ENCODE measurements at places on chromosomes 12 and 14. TPM values are rescaled to one million over a fixed set of nuclear protein-coding genes. Genes with fewer than 3 reads are reported as not detected.

SLC25A47 gene
- total RNA-seq, result 1.6 TPM

COCH gene
- total RNA-seq, result 3.3 TPM

LRRC43 gene
- total RNA-seq, result 1.7 TPM

KRT4 gene
- total RNA-seq, result 8.7 TPM

AACS gene
- 20.6 TPM for total RNA-seq

KIF26A gene
- total RNA-seq, result 5.0 TPM

MUCL1 gene
- total RNA-seq, result not detected

LRRC10 gene
- not detected for total RNA-seq

JPH4 gene
- total RNA-seq, result 2.7 TPM

- no peak for DNase-seq
- H3K4me3 ChIP-seq, result no peak overlapping the region
- no peaks in the 10 kb centered on the region for H3K27me3 ChIP-seq
- no peaks in the 10 kb centered on the region for H3K36me3 ChIP-seq
These were observed 16.2 kb downstream of the FBXO33 start for GRCh38 chr14:39416072-39416471.

DNA sequence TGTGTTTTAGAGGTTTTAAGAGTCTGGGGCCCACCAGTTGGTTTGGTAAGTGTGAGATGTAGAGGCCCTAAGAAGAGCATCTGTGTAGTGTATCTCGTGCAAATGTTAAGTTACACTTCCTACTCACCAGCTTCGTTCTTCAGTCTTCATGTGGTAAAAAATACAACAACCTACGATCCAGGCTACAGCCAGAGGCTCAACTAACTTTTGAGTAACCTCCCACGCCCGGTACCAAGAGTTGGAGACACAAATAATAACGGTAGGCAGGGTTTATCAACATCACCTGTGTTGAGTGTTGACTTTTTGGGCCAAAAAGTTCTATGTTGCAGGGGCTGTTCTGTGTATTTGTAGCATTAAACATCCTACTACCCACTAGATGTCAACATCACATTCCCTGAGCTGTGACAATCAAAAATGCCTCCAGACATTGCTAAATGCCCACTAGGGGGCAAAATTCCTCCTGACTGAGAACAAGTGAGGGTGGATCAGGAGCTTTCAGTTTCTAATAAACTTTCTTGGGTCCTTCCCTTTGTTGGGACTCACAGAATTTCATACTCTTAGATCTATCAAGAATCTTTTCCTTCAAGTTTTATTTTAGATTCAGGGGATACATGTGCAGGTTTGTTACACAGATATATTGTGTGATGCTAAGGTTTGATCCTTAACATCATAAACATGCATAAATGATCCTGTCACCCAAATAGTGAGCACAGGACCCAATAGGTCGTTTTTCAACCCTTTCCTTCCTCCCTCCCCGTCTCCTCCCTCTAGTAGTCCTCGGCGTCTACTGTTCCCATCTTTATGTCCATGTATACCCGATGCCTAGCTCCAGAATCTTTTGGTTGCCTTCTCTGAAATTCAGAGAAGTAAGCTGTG is 94.7 kb downstream of the SLC2A13 start:
- H3K27ac ChIP-seq, result no peak overlapping the region
- H3K27me3 ChIP-seq, result no peaks in the 10 kb centered on the region
- DNase-seq, result peak; percentile 83
- no peaks in the 10 kb centered on the region for H3K4me1 ChIP-seq

DNA sequence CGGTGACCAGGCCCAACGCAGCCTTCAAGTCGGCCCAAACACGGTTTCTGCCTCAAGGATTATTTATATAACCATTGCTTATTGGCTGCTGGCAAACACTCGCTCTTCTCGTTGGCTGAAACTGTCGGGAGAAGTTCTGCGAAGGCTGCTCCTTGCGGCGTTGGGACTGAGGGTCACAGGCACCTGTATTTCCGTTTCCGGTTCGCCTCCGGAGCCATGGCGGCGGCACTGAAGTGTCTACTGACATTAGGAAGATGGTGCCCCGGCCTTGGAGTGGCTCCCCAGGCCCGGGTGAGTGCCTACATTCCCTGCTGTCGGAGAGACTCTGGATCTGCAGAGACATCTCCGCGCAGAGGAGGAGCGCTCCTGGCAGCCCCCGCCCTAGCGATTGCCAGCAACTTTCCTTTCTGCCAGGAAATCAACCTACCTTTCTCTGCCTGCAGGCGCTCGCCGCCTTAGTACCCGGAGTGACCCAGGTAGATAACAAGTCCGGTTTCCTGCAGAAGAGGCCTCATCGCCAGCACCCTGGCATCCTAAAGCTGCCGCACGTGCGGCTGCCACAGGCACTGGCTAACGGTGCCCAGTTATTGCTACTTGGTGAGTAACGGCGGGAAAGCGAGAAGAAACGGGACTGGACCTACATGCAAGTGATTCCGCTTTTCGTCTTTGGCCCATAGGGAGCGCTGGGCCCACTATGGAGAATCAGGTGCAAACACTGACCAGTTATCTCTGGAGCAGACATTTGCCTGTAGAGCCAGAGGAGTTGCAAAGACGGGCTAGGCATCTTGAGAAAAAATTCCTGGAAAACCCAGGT is at the start of gene METTL17:
Gene METTL17, plus strand, starts transcription at position 194 of the 814 bp plus-strand sequence. Its CDS starts 23 bp downstream, at position 217.
- peak within 1 kb of the TSS; percentile 84 for H3K4me3 ChIP-seq
- peak; percentile 96 for DNase-seq
- peaks cover 11% of the 10 kb centered on the region for H3K4me1 ChIP-seq
- H3K27ac ChIP-seq, result peak within 1 kb of the TSS; percentile 84

GRCh38 chr12:57456737-57457490 is 1.8 kb downstream of the INHBE start:
- peak overlapping the region; percentile 80 for H3K27ac ChIP-seq
- no peaks in the 10 kb centered on the region for H3K27me3 ChIP-seq
- peaks cover 36% of the 10 kb centered on the region for H3K4me1 ChIP-seq
- H3K36me3 ChIP-seq, result no peaks in the 10 kb centered on the region
- no peak overlapping the region for H3K4me3 ChIP-seq

DNA sequence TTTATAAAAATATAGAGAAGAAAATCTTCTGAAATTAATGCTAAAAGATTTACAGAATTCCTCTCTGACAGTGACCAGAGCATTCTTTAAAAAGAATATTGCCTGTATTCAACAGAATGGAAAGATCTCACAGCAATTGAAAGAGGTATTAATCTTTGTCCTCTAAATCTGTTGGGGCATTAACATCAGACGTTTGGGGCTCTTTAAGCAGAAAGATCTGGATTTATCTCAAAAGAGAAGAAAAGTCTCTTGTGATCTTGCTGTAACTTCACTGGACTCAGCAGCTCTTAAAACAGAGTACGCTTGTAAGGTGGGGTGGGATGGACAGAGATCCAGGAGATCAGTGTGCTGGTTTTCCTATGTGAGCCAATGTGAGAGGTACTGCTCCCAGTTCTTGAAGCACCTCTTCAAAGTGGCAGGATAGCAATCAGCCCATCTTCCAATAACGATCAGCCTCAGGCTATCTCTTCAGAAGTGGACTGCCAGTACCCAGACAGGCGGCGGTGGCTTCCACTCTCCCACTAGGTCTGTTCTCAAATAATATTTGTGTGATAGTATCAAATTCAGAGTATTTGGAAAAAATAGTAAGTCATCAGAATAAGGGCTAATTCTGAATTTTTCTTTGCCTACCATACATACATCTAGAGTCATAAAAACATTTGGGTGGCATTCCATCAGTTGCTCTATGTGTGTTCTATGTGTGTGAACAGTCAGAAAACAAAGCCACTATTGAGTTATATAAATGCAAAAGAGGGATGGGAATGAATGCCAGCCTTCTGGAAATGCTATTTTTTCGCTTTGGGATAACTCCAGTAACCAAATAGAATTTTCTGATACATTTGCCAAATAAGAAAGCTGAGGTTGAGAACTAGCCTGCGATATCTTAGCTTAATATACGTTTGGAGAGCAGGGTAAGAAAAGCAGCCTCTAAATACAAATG is 237.4 kb upstream of the RGS6 start:
- H3K27me3 ChIP-seq, result no peaks in the 10 kb centered on the region
- DNase-seq, result no peak
- no peaks in the 10 kb centered on the region for H3K36me3 ChIP-seq
- no peak overlapping the region for H3K27ac ChIP-seq

- no peaks in the 10 kb centered on the region for H3K36me3 ChIP-seq
- no peak overlapping the region for H3K27ac ChIP-seq
- no peaks in the 10 kb centered on the region for H3K27me3 ChIP-seq
- no peaks in the 10 kb centered on the region for H3K4me1 ChIP-seq
- no peak overlapping the region for H3K4me3 ChIP-seq
- no peak for DNase-seq
These were observed 32.6 kb downstream of the CPSF2 start for GRCh38 chr14:92154283-92154942.

DNA sequence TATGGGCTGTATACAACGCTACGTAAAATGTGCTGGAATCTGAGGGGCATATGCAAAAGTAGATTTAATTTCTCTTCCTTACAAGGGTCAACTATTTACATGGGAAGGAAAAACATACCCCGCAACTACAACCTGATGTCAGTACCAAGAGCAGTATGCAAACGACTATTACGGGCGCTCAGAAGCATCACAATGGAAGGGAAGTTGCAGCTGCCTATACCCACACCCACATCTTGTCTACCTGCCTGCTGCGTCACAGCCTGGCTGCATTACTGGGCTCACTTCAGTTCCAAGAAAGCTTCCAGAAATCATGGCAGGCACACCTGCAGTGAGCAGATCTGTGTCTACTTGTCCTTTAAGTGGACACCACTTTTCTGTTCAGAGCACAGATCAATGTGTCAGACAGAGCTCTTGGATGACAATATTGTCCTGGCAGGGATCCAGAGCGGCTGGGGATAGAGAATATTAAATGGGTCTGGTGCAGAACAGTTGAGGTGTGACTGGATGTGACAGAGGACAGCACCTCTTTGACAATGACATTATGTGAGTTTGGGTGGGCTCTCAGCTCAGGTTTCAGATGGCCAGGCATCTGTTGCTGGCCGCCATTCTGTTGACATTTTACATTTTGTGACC is 41.5 kb upstream of the GNG2 start:
- no peaks in the 10 kb centered on the region for H3K4me1 ChIP-seq
- no peak overlapping the region for H3K4me3 ChIP-seq
- no peak for DNase-seq
- no peaks in the 10 kb centered on the region for H3K36me3 ChIP-seq

DNA sequence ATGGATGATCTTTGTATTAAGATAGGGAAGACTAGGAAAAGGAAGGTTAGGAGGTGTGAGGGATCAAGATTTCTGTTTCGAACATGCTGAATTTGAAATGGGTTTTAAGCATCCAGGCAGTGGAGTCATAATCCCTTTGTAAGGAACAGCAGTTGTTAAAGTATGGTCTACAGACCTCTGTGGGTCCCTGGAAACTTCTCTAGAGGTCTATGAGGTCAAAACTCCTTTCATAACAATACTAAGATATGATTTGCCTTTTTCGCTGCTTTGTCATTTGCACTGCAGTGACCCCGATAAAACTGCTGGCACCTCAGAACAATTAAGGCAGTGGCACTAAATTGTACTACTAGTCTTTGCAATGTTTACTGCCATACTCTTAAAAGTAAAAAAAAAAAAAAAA is 1.5 kb downstream of the RAD51AP1 start:
- no peak for DNase-seq
- H3K4me1 ChIP-seq, result no peaks in the 10 kb centered on the region
- H3K4me3 ChIP-seq, result no peak overlapping the region
- H3K36me3 ChIP-seq, result no peaks in the 10 kb centered on the region
- no peaks in the 10 kb centered on the region for H3K27me3 ChIP-seq
- no peak overlapping the region for H3K27ac ChIP-seq

DNA sequence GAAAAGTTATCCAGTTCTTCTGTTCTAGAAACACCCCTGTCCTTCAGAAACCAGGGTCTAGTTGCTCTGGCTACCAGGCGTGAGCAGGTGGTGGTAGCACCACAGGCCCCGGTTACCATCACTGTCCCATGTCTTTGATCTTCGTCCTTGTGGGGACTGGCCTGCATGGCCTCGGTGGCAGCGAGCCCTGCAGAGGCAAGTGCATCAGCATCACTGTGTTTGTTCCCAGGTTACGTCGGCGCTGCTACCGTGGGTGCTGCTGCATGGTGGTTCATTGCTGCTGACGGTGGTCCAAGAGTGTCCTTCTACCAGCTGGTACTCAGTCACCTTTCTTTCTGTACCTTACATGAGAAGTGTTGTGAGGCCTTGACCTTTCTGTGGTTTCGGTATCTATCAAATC is 58.9 kb downstream of the ANAPC7 start:
- no peak for DNase-seq
- peak overlapping the region; percentile 31 for H3K27ac ChIP-seq
- H3K27me3 ChIP-seq, result no peaks in the 10 kb centered on the region
- peaks cover 25% of the 10 kb centered on the region for H3K36me3 ChIP-seq
- no peaks in the 10 kb centered on the region for H3K4me1 ChIP-seq

DNA sequence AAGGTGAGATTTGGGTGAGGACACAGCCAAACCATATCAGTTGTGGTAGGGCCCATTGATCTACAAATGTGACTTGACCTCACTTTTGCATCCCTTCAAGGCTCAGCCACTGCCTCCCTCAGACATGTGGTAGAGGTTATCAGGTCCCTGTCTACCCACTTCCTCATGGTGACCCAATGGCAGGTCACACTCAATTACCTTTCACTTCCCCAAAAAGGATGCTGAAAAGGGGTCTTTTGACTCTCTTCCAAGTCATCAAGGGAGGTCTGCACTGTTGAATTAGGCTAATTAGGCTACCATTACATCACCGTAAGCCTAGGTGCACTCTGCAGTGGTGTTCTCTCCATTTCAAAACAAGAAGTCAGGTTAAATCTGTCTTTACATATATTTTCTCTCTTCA is 22.6 kb upstream of the DRAM1 start:
- H3K36me3 ChIP-seq, result no peaks in the 10 kb centered on the region
- H3K4me1 ChIP-seq, result peaks cover 20% of the 10 kb centered on the region
- H3K4me3 ChIP-seq, result no peak overlapping the region
- peak overlapping the region; percentile 40 for H3K27ac ChIP-seq

- H3K27ac ChIP-seq, result no peak overlapping the region
- H3K4me1 ChIP-seq, result no peaks in the 10 kb centered on the region
- no peak overlapping the region for H3K4me3 ChIP-seq
- H3K27me3 ChIP-seq, result peaks cover 16% of the 10 kb centered on the region
These were observed 30.6 kb upstream of the FBXO34 start for GRCh38 chr14:55240526-55241178.

All from hepatocyte (in vitro differentiated cells).